Uterus (tissue), 4 donors: ENCODE measurements at places on chromosomes 7 and 10. TPM values are rescaled to one million over a fixed set of nuclear protein-coding genes. Genes with fewer than 3 reads are reported as not detected.

DNA sequence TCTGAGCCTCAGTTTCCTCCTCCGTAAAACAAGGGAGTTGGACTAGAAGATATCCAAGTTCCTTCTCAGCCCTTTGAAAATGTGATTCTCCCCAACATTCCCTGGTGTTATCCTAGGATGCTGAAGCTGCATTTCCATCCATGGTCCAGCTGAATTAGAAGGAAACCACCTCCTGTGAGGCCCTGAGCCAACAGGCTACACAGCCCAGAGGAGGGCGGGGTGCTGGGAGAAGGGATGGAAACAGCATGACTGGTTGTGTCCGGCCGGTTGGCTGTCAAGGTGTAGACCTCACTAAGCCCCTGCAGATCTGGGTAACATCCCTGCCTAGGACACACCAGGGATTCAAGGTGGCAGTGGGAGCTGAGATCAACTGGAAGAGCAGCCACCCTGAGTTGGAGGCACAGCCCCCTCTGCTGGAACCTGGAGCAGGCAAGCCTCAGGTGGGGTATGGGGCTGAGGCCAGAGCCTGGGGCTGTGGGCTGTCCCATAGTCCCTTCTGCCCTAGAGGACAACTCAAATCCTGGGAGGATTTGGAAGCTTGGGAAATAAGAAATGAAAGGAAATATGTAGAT, 72.0 kb downstream of the PAX2 start:
- DNase-seq: no peak

DNA sequence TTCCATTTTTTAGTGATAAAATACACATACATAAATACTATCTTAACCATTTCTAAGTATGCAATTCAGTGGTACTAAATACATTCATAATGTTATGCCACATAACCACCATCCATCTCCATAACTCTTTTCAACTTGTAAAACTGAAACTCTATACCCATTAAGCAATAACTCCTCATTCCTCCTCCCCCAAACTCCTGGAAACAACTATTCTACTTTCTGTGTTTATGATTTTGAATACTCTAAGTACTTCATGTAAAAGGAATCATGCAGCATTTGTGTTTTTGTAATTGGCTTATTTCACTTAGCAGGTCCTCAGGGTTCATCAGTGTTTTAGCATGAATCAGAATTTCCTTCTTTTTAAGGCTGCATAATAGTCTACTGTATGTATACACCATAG, 131.8 kb downstream of the TES start:
- DNase-seq: no peak

DNA sequence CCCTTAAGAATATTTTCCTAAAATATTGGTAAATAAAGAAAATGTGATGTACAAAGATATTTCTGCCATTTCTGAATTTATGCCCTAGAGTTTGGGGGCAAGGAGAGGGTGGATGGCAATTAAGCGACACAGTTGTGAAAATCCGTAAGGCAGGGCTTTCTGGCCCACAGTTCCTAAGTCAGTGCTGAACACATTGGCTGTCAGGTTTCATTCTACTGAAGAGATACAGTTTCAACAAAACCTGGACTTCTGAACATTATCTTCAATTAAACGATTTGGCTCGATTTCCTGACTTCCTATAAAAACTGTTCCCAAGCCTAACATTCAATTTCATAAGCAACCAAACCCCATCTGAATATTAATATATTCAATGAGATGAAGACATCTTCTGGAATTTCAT, 61.1 kb upstream of the NEBL start:
- no peak for DNase-seq

- no peak for DNase-seq
Measured at GRCh38 chr7:155797262-155798250, 14.7 kb downstream of the SHH start.

DNA sequence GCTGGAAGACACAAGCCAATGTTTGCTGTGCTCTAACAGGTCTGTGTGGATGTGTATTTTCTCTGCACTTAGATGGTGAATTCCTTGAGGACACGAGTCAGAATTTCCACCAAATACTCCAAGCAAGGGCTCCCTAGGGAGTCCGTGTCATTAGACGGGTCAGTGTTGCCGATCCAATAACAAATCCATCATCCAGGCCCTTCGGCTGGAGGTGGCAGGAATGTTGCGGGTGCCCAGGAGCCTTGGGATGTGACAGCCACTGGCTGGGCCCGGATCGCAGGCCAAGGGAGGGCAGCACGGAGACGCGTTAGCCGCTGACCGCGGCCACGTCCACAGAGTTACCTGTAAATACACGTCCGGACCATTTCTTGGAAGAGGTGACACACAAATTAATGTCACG, 186.8 kb downstream of the WDR37 start:
- no peak for DNase-seq

DNA sequence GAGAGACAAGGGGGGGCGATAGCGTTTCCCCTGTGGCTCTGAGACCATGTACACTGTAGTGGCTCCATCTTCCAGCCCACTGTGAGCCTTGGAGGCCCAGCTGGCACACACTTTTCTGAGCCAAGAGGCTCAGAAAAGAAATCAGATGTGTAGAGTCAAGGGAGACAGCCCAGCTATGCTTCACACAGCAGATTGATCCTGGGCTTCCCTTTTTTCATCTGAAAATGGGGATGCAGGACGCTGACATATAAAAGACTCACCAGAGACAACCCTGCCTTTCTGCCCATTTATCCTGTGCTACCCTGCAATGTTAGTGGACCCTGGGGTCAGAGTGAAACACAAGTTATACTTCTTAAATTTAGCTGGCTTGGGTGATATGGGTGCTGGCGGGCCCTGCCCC, 14.3 kb downstream of the TMEM273 start:
- no peak for DNase-seq

GRCh38 chr7:30162622-30163124, 27.9 kb downstream of the MTURN start:
- no peak for DNase-seq

GRCh38 chr7:31094271-31094670, 42.2 kb downstream of the ADCYAP1R1 start:
- no peak for DNase-seq

DNA sequence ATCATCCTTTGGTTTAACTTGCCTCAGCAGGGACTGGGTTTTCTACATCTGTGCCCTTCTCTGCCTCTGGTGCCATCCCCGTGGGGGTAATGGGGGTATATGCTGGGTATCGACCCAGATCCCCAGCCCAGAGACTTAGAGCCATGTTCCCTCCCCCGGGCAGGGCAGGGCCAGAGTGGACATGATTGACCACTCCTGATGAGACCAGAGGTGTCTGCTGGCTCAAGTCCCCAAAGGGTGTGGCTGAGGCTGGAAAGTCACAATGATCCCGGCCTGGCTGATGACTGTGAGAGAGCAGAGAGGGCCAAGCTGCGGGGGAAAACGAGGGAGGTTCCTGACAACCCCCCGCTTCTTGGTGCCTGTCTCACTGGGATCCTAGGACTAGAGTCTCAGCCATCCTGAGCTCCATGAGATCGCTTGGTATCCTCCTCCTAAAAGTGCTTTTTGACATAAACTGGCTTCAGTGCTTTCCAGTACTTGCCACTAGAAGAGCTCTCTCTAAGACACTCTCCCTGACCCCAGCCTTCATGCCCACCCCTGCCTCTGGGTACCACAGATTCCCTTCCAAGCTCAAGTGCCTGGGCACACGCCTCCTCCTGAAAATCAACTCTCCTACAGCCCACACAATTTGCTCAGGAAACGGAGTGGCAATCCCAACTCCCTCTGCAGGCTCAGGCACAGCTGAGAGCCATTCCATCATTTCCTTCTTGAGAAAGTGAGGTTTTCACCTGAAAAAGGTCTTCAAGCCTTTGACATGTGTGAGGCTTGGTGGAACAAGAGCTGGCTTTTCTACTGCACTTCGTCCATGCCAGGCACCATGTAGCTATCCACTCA, 33.9 kb downstream of the DRGX start:
- DNase-seq: no peak

- DNase-seq: no peak
Measured at GRCh38 chr7:43143918-43144589, 31.6 kb downstream of the HECW1 start.

- DNase-seq: no peak
Measured at GRCh38 chr10:16545116-16545736, 23.5 kb upstream of the C1QL3 start.

DNA sequence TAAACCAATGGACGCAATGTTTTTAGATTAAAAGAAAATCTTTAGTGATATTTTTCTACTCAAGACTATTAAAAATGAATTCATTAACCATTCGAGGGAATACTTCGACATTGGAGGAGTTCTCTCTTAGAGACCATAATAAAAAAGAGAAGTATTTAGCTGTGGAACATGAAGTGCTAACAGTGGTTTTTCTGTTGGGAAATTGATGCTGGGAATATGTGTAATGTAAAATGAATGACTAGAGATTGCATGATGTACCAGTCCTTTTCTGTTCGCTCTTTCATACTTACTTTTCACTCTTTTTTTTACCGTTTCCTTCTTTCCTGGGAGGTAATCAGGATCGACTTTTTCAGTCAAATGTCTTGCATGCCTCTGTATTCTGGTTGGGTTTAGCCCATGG, 41.3 kb downstream of the ST7 start:
- DNase-seq: no peak

DNA sequence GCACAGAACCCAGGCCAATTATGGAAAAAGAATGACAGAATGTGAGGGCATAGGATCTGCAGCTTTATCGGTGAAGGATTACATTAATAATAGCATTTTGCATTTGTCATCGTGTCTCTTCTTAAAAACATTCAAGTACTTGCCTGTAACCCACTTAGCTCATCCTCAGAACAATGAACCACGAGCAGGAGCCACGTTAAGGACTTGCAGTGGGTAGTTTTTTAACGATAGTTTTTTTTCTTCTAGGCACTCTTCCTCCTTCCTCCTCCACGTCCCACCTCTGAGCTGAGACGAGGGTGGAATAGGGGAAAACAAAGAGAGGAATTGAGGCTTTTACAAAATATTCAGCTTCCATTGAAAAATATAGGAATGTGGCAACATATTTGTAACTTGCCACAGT, 27.1 kb downstream of the CDHR3 start:
- DNase-seq: no peak

DNA sequence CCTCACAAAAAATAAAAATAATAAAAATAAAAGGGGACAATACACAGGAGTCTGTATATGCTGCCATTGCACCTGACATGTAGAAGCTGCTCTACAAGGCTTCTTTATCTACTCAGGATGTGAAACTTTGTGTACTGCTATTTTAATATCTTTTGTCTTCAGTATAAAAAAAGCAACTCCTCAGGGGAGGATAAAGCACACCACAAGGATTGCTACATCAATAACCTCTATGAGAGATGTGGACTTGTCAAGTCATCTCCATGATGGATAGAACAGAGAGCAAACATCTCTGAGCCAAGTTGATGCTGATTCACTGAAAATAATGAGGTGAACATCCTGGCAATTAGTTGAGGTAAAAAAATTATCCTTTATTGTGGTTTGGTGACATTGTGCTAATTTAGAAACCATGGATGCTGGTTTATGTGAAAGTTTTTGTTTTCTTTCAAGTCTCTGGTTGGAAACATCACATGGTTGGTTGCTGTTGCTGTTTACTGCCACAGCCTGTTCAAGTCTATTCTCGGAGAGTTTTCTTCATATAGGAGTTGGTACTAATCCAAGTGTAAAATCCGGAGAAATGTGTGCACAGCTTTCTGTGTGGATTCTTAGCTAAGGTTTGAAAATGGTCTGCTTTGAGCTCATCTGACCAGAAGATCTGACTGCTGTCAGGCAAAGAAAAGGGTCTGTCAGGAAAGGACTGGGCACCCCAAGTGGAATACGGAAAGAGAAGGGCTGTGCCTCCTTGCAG, 1.5 kb upstream of the HECW1 start:
- no peak for DNase-seq

DNA sequence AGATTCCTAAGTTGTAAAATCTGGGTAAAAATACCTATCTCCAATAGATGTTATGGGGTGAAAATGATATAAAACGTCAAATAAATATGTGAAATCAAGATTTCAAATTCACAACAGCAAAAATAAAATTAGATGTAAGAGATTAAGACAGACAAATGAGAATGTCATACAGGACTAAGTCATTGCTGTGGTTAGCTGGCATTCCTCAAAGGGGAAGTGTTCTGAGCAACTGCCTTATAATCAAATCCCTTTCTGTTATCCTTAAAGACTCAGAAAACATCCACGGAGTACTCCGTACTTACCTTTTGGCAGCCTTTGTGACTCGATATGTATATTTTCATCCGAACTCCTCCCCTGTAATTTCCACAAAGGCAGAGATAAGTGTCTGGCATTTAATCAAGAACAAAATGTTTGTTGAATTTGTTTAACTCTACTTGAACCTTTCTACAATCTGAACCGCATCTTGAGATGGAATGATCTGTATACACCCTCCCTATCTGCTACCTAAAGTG, 559.6 kb downstream of the GATA3 start:
- DNase-seq: no peak

DNA sequence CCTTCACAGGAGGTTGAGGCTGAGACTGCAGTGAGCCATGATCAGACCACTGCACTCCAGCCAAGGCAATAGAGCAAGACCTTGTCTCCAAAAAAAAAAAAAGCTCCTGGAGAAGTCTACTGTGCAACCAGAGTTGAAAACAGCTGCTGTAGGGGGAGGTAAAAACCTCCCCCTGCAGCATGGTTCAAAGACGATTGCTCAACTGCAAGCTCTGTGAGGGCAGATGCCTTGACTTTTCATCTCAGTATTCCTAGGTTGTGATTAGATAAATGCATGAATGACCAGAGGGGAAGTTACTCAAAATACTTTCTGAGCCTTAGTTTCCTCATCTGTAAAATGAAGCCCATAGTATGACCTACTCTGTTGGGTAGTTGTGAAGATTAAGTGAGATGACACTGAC, 25.0 kb upstream of the PPA1 start:
- DNase-seq: no peak

GRCh38 chr10:133509700-133510099, 17.5 kb upstream of the CYP2E1 start:
- no peak for DNase-seq

GRCh38 chr10:105063796-105064195, 422.7 kb downstream of the SORCS3 start:
- no peak for DNase-seq

- no peak for DNase-seq
Measured at GRCh38 chr7:71145906-71146901, 14.3 kb downstream of the GALNT17 start.

DNA sequence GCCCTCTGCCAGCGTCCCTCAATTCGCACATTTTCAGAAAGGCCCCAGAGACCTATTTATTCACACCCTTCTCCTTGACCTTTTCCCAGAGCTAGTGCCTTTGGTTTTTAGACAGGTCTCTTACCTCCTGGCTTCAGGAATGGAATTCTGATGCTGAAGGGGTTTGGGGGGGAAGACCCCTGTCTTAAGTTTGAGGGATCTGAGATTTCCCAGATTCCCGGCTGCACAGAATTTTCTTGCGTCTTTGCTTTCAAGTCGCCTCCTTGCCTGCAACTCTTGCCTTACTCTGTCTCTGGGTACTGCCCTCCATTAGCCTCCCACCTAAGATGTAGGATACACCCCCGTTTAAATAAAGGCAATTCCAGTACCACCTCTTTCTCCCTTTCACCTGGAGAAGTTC, 1.9 kb downstream of the GATA3 start:
- DNase-seq: no peak

Gene ENKUR
- 0.73 TPM for total RNA-seq

Gene MCM7
- 41.5 TPM for total RNA-seq

Gene YKT6
- total RNA-seq: 12.4 TPM

Gene CTBP2
- 76.0 TPM for total RNA-seq

Gene SAMD9
- 15.9 TPM for total RNA-seq
